ENCODE measurements at places on chromosomes 3 and 15.

DNA sequence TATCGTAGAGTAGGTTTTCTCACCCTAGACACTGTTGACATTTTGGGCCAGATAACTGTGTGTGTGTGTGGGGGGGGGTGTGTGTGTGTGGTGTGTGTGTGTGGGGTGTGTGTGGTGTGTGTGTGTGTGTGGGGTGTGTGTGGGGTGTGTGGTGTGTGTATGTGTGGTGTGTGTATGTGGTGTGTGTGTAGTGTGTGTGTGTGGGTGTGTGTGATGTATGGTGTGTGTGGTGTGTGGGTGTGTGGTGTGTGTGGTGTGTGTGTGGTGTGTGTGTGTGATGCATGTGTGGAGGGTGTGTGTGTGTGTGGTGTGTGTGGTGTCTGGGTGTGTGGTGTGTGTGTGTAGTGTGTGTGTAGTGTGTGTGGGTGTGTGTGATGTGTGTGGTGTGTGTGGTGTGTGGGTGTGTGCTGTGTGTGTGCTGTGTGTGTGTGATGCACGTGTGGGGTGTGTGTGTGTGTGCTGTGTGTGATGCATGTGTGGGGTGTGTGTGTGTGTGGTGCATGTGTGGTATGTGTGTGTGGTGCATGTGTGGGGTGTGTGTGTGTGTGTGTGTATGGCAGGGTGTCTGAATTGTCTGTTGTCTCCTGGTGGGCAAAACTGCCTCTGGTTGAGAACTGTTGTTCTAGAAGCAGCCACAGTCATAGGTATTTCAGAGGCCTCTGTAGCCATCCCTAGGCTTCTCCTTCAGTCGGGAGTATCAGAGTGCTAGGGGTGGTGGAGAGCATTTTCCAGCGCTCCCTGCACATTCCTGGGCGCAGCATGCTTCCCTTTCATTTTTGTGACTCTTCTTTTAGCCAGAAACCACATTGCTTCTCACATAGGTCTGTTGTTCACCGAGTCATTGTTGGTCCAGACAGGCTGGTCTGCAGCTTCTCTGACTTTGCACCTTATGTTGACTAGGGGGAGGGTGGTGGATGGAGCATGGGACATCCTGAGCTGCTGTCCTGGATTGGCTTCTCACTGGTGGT is 84.4 kb downstream of the THSD4 start:
- DNase-seq, result no peak

DNA sequence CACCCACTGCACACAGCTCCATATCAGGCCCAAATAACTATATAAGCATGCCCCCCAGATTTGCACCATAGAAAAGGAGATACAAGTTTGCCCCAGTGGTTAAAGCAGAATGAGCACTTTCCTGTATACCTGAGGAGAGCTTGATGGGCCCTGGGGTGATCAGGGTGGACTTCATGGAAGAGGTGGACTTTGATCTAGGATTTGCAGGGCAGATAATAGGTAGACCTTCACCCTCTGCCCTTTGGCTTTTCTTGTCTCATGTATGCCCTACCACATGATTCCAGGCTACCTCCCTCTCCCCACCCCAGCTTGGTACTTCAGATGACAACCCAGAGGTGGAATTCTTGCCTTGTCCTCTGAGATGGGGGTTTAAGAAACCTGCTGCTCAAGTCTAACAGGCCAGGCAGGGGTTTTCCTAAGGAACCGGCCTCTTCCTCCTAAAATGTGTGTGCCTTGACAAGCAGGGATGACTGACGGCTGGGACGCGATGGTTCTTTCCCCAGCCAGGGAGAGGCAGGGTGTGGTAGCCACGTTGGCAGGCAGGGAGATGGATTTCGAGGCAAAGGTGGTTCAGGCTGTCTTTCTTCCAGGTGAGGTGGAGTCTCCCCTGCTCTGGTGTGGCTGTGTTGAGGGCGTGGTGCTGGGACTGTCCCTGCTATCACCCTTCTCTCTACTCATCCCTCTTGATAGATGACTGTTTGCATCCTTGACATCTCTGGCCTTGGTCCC is 6.6 kb upstream of the RHCG start:
- DNase-seq, result no peak

GRCh38 chr15:66269326-66270090 is 16.0 kb upstream of the MEGF11 start:
- DNase-seq, result no peak

- DNase-seq, result no peak
Measured at GRCh38 chr3:20462723-20463122, 276.7 kb upstream of the SGO1 start.

- DNase-seq, result peak; percentile 44
Measured at GRCh38 chr3:46558184-46559043, 7.7 kb downstream of the LRRC2 start.

- DNase-seq, result no peak
Measured at GRCh38 chr15:82808634-82809041, 790 bp upstream of the WHAMM start.

GRCh38 chr15:69016021-69016595 is 1.6 kb downstream of the NOX5 start:
- no peak for DNase-seq

DNA sequence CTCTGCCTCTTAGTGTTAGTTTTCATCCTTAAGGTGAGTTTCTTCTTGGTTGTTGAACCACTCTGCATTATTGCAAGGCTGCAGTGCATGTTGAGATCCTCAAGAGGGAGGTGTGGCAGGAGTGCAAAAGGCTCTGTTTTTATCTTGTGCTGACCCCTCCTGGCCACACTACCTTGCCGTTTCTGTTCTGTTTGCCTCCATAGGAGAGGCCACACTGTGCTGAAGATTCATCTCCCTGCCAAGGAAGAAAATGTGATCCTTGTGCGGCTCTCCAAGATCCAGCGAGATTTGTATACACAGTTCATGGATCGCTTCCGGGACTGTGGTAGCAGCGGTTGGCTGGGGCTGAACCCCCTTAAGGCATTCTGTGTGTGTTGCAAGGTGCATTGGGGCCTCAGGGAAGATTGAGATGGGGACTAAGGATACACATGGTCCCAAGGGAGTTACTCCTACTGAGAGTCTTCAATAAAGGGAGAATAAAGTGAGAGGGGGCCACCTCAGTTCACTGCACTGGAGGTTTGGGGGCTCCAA is 33.0 kb upstream of the TEX264 start:
- no peak for DNase-seq

GRCh38 chr15:51814606-51815005 is 14.8 kb upstream of the TMOD3 start:
- no peak for DNase-seq

DNA sequence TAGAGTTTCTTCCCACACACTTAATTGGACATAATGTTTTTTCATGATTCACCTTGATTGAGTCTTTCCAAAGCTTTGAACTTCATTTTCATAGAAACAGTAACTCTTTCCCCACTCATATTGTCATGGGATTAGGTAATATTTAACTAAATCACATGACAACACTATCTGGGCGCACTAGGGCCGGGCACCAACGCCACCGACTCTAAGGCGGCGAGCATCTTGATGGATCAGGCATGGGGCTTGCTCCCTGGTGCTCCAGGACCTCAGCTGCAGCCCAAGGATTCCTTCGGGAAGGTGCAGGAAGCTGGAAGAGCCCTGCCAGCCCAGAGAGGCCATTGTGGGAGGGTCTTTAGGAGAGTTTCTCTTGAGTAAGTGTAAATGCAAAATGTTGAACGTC is 193.1 kb upstream of the UBE3A start:
- no peak for DNase-seq

- DNase-seq, result no peak
Measured at GRCh38 chr3:13119471-13120220, 46.4 kb upstream of the IQSEC1 start.

DNA sequence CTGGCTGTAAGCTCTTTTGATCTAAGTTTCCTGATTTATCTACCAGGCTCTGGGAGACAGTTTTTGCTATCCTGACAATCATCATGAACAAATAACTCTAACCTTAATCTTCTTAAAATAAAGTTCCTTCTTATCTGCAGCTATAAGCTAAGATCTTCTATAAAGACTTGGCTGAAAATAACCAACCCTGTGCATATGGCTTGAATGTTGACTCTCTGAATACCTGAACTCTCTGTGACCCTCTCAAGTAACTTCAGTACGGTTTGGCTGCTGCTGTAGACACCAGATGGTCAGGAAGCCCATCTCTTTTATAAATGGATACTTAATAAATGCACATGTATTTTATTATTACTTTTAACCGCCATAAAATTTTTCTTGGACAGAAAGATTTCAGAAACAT is 412.4 kb upstream of the CBLB start:
- DNase-seq, result no peak

DNA sequence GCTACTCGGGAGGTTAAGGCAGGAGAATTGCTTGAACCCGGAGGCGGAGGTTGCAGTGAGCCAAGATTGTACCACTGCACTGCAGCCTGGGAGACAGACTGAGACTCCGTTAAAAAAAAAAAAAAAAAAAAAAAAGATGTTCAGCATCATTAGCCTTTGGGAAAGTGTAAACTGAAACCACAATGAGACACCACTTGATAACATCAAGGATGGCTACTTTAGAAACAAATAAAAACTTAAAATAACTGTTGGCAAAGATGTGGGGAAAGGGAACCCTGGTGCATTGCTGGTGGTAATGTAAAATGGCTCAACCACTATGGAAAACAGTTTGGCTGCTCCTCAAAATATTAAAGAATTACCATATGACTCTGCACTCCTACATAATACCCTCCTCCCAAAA is 1.9 kb downstream of the LEO1 start:
- no peak for DNase-seq

DNA sequence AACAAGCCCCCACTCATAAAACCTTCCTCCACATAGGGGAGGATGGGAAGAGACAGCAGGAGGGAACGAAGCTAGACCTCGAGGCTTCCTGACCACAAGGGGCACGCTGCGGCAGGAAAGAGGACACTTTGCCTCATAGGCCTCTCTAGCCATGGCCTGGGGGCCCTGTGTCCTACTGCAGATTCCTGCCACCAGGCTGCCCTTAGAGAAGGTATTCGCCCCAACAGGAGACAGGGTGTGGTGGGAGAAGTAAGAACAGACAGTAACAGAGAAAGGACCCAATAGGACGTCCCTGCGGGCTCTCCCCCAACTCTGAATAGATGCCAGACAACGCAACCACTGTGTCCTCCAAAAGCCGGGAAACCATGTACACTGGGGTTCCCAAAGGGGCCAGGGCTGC is 36.8 kb downstream of the ADCY5 start:
- DNase-seq, result no peak

GRCh38 chr3:70800951-70801350 is 488.5 kb upstream of the MDFIC2 start:
- no peak for DNase-seq

DNA sequence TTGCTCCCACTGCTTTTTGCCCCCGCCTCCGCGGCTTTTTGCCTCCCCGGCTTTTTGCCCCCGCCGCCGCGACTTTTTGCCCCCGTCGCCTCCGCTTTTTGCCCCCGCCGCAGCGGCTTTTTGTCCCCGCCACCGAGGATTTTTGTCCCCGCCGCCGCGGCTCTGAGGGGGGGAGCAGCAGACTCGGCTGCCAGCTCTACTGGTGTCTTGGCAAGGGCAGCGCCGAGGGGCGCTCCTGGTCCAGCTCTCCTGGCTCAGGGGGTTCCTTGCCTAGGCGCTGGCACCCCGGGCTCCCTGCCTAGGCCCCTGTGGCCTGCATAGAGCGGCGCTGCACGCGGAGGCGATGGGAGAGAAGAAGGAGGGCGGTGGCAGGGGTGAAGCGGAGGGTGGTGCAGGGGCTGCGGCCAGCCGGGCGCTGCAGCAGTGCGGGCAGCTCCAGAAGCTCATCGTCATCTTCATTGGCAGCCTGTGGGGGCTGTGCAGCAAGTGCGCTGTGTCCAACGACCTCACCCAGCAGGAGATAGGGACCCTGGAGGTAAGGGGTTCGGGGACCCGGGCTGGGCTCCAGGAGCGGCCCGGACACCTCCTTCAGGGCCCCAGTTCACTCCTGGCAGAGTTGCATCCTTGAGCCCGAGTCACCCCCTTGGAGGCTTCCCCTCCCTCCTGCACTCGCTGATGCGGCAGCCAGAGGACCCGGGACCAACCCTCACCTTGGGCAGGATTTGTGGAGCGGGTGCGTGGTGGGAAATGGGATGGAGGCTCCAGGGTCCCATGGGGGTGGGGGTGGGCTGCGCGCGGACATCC is 642.4 kb downstream of the GOLGA6L6 start:
- DNase-seq, result no peak

DNA sequence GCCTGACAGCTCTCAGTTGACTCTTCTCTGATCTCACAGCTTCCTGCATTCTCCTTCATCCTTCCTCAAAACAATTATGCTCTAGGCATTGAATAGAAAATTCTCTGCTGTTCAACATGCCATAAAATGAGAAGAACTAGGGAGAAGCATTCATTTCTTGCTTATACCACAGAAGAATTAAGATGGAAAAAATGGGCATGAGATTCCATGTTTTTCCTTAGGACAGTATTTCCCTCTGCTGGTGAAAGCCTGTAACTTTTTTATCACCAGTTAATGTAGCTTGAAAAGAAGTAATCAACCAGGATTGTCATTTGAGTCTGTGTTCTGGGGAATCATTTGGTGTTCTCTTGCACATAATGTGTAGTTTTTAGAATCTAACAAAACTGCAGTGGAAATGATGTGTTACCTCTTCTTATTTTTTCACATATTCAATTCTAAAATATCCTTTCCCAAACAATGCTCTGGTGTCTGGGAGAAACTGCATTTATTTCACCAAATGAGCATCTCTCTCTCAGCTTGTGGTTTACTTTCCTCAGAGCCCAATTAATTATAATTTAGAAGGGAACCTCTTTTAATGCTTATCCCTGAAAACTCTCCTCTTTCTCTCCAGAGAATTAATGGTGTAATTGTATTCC is 92.8 kb upstream of the DCBLD2 start:
- no peak for DNase-seq

GRCh38 chr3:8996681-8997121 is 33.4 kb upstream of the RAD18 start:
- no peak for DNase-seq

- no peak for DNase-seq
Measured at GRCh38 chr3:61926923-61927322, 365.6 kb downstream of the PTPRG start.
